ENCODE measurements at places on chromosomes 11 and 22.

DNA sequence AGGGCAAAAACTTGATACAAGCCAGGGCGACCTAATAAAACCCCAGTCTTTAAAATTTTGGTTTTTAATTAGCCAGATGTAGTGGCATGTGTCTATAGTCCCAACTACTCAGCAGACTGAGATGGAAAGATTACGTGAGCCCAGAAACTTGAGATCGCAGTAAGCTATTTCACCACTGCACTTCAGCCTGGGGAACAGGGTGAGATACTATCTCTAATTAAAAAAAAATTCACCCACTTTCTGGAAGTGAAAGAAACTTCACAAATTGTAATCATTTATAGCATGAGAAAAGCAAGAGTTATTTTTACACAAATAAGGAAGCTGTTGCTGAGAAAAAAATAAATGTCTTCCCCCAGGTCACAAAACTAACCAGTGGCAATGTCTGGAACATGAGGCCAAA is 882 bp upstream of the GLYATL2 start:
- peak; percentile 27 for DNase-seq

DNA sequence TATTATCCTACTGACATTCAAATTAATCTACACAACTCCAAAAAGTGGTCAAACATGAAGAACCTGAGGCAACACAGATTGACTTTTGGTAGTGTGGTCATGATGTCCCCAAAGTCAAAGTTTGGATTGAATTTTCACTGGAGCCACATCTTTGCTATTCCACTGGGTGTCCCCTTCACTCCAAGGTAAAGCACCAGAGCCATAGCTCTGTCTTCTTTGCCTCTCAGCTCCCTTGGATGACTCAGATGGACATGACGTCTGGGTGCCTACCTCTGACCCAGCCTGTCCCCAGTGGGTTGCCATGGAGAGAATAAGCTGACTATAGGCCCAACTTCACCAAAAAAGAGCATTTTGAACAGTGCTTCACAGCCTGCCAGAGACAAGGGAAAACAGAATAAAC is 57.4 kb upstream of the ARHGAP42 start:
- DNase-seq: no peak

- DNase-seq: no peak
Observed at GRCh38 chr11:133501643-133502539, 30.4 kb downstream of the OPCML start.

DNA sequence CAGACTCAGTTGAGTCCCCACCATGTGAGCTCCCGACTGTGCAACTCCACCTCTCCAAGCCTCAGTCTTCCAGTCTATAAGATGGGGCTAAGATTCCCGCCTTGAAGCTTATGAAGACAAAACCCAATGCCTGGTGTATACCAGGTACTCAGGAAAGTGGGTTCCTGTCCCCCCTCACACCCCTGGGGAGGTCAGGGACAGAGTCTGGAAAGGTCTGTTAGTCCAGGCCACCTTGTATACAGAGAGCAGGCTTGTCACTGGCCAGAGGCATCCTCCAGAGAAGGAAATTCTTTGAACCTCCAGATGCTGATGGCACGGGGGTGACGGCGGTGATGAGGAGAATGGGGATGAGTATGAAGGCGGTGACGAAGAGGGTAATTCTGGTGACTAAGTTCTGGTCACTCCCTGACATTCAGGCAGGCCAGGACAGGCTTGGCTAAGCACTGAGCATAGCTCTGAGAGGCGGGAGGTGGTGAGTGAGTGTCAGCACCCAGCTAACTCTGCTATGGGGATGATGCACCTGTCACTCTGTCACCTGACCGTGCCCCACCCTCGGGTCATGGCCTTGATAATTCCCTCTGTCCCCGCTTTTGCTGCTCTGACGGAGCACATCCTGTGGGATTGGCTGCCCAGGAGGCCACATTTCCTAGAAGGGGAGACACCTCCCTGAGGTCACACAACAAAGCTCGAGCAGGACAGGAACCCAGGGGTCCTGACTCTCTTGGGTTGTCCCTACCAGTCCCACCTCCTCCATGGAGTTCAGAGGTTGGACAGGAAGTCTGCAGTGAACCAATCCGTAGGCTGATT is 30.9 kb upstream of the CSNK1E start:
- DNase-seq: peak; percentile 7

DNA sequence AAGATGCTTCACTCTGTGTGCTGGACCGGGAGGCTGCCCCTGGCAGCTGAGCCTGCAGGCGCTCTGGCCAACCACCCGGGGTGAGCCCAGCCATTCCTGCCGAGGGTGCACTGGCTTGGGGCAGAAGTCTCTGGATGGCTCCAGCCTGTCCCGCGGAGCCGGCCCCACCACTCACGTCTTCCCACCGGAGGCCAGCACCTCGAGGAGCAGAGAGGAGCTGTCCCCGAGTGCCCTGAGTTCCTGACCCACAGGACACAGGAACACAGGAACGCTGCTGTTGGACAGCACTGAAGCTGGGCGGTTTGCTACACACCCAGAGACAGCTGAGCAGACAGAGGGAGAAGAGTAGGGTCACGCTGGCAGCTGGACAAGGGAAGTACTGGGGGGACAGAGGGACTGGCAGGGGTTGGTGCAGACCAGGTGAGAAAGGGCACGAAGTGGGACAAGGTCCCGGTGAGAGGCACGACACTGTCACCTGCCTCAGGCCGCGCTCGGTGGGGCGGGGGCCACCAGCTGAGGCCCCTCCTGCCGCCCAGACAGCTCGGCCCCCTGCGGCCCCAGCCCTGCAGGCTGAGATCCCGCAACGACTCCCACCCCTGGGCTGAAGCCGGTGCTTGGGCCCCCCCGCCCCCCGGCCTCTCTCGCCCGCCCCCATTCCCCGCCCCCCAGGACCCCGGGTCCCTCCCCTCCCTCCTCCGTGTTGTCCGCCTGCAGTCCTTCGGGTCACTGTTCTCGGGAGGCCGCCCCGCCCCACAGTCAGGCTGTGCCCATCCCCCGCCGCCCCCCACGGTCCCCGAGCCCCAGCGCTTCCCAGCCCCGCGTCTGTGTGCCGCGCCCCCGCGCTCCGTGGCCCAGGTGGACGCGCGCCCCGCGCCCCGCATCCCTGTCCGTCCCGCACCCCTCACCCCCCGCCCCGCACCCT is 624 bp upstream of the B4GALNT4 start:
- DNase-seq: no peak

DNA sequence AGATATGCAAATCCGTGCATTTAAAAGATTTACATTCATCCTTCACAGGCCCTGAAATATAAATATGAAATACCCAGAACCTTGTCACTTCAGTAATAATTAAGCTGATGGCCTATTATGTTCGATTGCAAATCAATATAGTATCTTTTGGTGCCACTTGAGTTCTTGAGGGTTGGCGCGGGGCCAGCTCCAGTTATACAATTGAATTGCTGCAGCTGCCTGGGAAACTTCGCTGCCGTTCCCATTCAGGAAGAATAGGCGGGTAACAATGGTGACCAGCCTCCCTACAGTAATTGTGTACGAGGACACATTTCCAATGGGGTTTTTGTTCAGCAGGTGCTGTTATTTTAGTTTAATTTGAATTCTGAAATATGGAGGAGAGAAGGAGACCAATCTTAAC is 451.2 kb downstream of the INSC start:
- DNase-seq: no peak

DNA sequence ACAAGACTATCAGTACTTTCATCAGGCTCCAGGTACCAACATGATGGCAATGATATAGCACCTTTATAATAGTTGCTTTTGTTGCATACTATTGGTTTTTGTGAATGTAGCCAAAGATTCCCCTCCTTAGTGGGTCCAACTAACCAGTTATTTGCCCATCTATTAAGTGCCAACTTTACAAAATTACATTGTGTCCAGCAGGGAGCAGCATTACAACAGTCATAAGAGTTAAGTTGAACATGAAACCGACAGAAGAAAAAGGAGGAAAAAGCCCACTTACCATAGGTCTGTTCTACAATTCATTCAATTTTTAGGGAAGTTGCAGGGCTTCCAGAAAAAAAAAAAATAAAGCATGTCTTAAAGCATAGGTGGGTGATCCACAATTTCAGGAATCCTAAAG is 21.6 kb downstream of the IMMP1L start:
- DNase-seq: peak; percentile 52
